Activated CD4-positive, CD25-positive, alpha-beta regulatory T cell treated with anti-CD3 and anti-CD28 coated beads, Interleukin-2, amount 50 U/mL, for 72 hours (primary cell): ENCODE measurements at places on chromosomes 5 and 9.

DNA sequence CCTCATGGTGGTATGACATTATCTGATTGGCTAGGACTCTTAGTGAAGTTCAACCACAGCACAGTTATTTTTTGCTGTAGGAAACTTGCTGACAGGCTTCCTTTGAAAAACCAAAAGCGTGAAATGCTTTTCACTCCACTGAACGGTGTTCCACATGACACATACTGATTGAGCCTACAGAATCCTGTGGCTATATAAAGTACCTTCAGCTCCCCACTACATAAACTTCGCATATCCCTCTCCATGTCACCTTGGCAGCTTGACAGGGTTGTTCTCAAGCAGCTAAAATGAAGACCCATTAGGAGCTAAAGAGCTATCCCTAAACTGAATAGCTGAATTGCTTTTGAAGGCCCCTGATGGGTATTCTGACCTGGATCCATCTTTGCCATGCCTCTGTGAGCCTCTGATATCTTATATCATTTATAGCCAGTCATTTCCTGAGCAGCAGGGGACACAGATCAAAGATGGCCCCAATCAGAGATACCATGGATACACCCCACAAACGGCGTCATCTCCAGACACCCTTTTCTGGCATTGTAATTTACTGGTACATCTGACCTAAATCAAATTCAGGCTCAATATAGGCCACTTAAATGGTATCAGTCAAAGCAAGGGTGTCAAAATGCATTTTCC is 91.5 kb downstream of the APBA1 start:
- no peak for DNase-seq

DNA sequence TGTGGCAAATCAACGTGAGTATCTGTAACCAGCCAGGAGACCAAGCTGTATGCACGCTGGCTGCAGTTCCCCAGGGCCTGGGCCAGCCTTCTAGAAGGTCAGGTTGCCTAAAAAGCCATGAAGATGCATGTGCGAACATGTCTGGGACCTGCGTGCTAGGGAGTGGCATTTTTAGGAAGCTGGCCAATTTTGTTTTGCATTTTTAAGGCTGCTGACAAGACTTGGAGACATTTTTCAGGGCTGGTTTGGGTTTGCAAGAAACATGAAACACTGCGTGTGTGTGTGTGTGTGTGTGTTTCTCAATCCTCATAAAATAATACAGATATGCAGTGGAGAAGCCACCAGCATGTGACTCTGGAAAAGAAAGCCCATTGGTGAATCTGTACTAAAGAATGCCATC is 5.1 kb downstream of the TGFBI start:
- DNase-seq: no peak

GRCh38 chr9:126000256-126000655 is 253.1 kb downstream of the PBX3 start:
- DNase-seq: no peak

DNA sequence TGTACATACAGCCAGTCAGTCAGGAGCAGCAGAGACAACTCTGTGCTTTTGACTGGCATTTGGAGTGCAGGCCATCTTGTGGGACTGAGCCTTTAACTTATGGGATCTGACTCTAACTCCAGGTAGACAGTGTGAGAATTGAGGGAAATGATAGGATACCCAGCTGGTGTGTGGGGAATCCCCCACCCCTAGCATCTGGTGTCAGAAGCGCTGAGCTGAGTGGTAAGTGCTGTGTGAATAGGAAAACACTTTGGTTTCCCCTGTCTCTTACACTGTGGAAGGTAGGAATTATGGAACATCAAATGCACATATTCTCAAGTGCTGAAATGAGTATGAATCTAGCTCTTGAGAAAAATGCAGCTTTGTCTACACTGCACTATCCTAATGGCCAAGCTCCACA is 43.9 kb downstream of the CCDC125 start:
- no peak for DNase-seq

DNA sequence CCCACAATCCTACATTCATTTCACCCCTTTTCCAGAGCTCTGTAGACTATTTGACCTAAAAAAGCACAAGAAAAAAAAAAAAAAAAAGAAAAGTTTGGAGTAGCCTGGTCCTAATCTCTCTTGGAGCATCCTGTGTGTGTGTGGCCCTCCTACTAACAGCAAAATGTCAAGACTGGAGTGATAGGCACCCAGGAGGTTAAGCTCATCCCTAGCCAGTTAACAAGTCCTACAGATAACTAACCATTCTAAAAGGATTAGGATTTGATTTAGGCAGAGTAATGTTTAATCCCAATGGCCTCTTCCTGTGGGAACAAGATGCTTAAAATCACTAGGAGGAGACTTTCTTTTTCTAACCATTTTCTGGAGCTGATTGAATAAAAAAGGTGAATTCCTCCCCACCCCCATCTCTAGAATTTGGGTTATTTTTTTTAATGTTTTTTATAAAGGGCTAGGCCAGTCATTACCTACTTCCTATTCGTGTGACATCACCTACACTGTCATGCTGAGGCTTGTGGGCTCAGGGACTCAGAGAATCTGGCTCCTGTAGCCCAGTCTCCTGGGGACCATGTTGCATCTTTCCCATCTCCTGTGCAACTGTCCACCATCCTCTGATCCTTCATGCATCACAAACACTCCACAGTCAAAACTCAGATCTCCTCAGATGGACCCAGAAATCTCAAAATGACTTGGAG is 43.2 kb upstream of the NR3C1 start:
- no peak for DNase-seq

GRCh38 chr9:34321451-34321850 is 7.6 kb downstream of the KIF24 start:
- no peak for DNase-seq

DNA sequence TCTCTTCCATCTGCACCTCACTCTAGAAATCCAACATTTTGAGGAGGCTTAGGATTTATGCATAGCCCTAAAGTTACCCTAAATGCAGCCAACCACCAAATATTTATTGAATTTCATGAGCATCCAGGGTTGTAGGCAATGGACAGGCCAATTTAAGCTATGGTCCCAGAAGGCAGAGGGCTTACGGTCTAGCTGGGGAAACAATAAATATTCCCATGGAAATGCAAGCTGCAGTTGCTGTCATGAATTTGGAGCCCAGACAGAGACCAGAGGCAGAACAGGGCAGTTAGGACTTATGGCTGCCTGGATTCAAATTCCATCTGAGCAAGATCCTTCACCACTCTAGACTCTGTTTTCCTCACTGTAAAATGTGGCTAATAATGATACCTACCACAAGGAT is 9.1 kb upstream of the INSYN2B start:
- no peak for DNase-seq

DNA sequence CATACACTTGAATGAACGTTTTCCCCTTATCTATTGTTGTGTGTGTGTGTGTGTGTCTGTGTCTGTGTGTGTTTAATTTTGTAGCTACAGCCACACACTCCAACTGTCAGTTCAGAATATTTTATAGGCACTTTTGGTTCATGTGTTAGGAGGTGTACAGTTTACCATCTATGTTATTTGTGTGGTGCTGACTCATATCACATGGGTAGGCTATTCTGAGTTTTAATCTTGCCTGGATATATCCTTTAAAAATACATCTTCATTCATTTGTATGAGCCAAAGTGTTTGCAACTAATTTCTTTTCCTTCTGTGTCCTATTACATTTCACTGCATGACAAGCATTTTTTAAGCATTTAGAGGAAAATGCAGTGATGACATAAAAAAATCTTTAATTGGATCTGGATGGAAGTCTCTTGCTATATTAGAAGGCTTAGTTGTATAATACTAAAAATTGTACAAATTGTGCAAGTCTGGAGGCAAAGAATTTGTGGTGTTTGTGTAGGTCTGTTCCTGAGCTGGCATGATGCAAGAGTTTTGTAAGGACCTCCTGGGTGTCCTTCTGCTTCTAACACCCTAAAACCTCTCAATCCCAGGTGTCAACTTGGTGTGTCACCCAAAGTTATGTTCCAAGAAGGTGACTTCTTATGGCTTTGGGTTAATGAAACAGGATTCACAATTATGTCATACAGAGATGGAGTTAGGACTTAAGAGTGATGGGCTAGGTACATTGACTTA is 52.4 kb upstream of the HMHB1 start:
- DNase-seq: no peak

DNA sequence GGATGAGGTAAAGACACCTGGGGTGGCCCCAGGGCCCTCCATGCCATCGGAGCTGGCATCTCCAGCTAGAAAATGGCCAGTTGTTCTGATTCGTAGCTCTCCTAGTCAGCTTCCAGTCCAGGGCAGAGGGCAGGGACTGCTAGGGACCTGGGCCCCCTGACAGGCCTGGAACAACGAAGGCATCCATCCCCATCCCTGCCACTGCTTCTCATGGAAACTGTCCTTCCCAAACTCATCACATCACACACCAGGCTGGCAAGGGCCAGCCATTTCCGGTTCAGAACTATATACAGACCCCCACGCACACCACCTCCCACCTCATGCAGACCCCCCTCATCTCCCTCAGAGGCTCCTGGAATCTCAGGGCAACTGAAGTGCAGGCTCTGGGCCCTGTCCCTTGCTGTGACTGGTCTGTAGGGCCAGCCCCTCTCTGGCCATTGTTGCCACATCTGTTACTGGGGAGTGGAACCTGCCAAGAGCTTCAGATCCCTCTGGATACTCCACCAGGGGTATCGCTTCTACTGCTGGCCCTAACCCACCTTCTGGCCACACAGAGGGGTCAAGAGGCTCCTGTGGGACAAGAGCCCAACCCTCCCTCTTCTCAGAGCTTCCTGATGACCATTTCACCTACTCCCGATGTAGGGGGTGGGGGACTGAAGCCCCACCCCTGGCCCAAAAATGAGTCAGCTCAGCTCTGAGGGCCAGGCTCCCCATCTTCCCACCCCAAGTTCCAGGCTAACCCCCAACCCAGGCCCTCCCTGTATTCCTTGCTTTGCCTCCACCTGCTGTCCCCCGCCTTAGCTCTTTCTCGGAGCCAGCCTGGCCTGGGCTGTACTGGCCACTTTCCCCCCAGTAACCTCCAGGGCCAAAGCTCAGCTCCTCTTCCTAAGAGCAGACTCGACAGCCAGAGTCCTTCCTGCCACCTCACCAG is 1.2 kb upstream of the MZB1 start:
- no peak for DNase-seq

DNA sequence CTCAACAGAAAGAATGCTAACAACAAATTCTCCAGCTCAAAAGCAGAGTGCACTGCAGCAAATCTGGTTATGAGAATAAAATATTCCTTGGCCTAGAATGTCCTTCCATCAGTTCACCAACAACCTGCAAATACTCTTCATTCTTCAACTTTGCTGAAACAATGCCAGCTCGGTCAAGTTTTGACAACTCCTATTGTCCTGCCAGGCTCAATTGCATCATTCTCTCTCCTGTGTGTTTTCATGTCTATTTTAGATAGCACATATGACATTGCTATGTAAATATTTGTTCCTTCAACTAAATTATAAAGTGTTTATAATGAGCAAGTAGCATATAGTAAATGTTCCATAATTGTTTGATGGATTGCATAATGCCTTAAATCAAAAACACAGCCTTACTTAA is 463.8 kb downstream of the TLE1 start:
- no peak for DNase-seq

DNA sequence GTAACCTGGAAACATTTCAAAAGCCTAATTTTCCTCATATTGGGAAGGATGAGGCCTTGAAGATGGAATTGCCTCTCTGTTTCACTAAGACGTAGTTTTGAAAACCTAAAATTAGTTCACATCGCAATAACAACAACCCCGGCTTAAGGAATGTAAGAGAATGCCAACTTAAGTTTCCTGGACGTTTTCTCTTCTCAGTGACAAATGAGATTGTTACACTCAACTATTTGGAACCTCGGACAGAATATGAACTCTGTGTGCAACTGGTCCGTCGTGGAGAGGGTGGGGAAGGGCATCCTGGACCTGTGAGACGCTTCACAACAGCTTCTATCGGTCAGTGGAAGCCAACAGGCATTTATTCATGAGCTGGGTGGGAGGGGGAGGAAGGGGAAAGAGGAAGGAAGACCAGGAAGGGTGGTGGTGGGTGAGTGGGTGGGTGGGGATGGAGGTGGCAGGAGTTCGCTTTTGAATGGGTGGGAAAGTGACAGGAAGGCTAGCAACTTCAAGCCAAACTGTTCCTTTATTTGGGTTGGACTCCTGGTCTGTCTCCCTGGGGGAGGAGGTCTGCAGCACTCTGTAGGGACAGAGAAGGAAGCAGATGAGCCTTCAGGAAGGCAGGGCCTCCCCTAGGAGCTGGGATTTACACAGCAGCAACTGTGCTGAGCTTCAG is 83.4 kb downstream of the TEK start:
- DNase-seq: no peak
